ENCODE measurements at places on chromosomes 1 and 21. TPM values are rescaled to one million over a fixed set of nuclear protein-coding genes. Genes with fewer than 3 reads are reported as not detected.

DNA sequence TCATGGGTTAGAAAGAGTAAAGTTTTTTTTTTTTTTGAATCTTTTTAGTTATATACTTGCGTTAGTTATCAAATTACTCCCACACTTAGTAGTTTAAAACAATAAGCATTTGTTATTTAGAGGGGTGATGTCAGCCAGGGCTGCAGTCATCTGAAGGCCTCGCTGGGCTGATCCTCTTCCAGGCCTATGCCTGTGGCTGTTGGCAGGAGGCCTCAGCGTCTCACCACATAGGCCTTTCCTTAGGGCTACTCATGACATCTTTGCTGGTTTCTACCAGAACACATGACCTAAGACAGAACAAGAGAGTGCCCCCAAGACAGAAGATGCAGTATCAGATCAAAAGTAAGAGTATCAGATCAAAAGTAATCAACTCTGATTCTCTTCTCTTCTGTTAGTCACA is 167.4 kb downstream of the HHAT start:
- DNase-seq: no peak

- DNase-seq: no peak
Observed at GRCh38 chr1:199862047-199862446, 165.5 kb upstream of the NR5A2 start.

DNA sequence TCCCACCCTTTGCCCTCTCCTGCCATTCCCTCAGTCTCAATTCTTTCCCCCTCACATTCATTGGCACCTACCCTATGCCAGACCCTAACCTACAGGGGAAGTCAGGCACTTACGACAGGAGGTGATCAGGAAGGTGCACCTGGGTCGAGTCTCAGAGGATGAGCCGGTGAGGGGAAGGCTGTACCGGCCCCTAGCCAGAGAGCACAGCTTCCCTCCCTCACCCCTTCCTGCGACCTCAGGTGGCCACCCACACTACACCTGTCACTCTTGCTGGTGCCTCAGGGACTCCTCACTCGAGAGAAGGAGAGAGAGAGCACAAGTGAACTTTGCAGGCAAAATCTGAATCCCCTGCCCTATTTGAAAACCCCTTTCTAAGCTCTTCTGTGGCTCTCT is 1.7 kb upstream of the MYOM3 start:
- DNase-seq: no peak

Gene TMEM81
- total RNA-seq: 1.7 TPM

DNA sequence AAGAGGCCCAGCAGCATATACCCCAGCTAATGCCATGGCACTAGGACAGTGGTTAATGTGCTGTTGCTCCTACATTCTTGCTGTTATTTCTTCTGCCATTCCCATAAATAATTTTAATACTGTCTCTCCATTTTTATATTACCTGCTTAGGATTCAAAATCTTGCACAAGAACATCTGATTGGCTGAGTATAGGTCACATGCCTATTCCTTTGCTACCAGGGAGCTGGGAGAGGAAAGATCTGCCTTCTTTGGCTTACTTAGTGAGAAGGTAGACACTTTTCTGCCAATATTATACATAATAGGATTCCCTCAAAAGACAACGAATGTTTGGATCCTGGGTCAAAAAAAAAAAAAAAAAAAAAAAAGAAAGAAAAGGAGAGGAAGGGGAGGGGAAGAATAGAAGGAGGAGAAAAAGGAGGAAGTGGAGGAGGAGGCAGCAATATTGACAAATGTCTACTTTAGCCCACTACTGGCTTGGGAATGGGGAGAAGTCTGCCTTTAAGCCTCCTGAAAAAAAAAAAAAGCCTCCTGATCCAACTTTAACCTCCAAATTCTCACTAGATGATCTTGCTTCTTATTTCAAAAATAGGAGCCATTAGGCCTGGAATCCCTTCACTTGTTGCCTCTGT is 134.5 kb upstream of the HNRNPU start:
- no peak for DNase-seq

All from kidney (tissue), 22 donors.